Stimulated activated CD4-positive, alpha-beta T cell treated with anti-CD3 and anti-CD28 coated beads, TNF-alpha, amount 100 ng/mL, for 4 hours (primary cell): ENCODE measurements at places on chromosomes 16 and 17.

- no peak for DNase-seq
Observed at GRCh38 chr16:52634104-52634503, 87.2 kb upstream of the TOX3 start.

GRCh38 chr17:29036584-29036983 is 6.4 kb upstream of the PIPOX start:
- DNase-seq, result no peak

DNA sequence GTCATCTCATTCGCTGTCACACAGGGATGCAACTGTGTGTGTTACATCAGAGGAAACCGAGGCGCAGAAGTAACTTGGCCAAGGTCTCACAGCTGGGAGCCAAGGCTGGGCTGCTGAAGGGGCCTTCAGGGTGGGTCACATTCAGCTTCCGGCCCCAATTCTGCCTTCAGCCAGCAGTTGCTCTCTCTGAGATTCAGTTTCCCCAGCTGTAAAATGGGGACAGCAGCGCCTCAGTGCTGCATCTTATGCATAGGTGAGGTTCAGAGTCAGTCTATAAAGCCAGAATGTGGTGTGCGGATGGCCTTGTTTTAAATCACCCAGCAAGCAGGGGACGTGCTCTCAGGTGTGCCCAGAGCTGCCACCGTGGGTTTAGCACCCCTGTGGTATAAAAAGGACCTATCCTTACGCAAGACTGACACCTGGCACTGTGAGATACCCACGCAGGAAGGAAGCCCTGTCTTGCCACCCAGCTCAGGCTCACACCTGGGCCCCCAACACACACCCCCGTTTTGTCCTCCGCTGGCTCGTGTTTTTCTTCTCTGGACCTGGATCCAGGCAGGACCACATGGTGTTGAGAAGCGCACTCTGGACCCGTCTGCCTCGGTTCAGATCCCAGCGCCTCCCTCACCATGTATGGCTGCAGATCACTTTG is 94.6 kb upstream of the GSE1 start:
- no peak for DNase-seq

DNA sequence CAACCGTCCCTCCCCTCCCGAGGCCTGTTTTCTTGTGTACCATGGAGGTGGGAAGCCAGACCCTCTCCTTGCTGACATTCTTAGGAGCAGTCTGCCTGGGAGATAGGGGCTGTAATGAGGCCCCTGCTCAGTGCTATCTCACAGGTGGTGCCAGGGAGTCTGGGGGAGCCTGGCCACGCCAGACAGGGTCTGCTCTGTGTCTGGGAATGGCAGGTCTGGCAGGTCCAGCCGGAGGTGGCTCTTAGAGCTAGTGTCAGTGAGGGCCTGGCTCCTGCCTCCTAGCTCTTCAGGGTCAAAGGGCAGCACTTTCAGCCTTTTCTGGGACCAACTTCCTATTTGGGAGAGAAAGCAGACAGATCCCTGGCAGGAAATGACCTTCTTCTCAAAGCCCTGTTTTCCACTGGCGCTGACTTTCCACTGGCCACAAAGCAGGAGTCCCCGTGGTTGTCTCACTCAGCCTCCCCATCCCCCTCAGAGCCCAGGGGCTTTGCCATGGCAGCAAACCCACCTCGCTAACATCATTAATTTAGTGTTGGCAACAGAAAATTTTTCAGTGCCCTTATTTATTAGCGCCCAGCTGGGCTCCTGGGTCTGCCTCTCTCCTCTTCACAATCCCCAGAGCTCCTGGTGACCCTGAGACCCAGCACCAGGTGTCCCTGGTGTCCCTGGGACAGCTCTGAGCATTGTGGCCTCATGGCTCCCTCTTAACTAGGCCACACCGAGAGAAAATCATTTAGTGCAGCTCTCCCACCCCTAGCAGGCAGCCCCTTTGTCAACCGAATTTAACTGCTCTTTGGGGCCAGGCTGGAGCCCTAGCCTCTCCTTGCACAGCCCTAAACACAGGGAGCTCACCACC is 24.0 kb upstream of the DOK4 start:
- no peak for DNase-seq

GRCh38 chr16:15650698-15651171 is 690 bp downstream of the NDE1 start:
- no peak for DNase-seq

GRCh38 chr17:72822358-72823023 is 270.0 kb downstream of the SLC39A11 start:
- no peak for DNase-seq

DNA sequence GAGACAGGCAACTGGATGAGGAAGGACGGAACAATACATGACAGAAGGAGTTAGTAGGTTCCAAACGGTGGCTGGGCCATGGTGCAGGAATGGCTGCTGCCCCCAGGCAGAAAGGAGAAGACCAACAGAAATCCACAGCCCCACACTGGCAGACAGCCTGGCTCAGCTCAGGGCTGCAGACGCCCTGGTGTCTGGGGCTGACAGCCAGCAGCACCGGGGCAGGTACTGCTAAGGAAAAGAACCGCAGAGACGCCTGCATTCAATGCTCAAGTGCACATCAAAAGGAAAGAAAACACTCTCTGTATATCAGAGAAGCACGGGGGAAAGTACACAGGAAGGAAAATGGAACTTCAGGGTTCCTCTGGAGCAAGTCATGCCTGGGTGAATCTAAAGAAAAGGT is 53.4 kb downstream of the GAS7 start:
- no peak for DNase-seq

- DNase-seq, result no peak
Observed at GRCh38 chr17:40351359-40352236, 12.9 kb downstream of the GJD3 start.

GRCh38 chr16:52405441-52405840 is 141.5 kb downstream of the TOX3 start:
- DNase-seq, result no peak
